ENCODE measurements at places on chromosomes 4 and X.

DNA sequence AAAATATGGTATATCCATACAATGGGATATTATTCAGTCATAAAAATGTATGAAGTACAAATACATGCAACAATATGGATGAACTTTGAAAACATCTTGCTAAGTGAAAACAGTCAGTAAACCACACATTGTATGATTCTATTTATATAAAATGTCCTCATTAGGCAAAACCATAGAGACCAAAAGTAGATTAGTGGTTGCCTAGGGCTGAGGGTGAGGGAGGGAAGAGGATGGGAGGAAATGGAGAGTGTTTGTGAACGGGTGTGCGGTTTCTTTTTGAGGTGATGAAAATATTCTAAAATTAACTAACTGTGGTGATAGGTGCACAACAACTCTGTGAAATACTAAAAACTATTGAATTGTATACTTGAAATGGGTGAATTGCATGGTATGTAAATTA is 29.6 kb downstream of the TEX11 start:
- no peak for DNase-seq

DNA sequence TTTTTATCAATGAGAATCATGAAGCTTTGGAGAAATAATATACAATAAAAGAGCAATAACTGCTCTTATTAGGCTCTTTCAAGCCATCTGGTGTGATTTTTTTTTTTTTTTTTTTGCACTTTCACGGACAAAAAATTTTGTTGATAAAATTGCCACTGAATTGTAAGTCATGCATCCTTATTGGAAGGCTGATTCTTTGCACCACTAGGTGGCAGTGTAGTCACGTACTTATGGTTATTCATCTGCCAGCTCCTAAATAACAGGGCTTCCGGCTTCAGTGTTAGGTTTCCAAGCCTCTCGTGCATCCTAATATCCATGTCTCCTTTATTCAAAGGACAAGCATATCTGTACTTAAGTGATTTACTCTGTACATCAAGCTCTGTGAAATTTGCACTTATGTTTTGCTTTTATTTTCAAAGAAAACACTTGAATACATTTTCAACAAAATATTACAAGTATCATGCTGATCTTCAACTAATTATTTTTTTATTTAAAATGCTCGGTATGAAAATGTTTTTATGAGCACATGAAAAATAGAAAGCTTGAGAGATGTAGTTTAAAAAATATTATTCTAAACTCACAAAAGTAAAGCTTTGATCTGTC is 1578.3 kb upstream of the TENM3 start:
- DNase-seq, result peak; percentile 96

DNA sequence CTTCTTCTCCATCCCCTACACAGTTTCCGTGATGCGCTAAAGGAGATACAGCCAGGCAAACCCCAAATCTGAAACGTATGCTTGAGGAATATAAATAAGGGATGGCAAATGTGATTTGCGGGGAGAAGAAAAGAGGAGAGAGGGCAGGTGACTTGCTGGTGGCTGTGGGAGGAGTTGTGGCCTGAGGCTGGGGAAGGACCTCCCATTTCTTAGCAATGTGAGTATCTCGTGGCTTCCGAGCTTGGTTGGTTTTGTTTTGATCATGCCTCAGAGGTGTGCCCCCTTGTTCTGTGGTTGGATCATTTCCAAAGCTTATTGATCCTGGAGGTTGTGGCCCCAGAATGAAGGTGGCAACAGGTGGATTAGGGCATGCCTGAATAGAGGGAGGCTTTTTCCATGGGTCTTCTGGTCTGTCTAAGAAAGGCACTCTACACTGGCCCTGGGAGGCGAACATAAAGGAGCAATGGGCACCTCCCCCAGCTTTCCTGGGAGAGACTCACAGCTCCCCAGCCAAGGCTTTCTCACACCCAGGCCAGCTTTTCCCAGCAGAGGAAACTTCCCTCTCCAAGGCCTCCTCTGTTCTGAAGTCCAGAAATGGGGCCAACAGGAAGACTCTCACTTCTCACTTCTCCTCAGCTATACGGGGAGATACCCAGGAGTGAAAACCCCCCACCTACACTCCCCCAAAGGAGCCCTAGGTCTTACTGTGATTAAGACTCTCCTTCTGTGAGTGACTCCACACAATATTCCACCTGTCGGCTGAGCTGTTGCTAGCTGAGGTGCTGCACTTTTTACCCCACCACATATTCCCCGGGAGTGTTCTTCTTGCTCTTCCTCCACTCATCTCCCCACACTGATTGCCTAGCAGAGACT is 40.0 kb downstream of the C4orf51 start:
- DNase-seq, result no peak

- no peak for DNase-seq
Observed at GRCh38 chr4:39205000-39205399, 22.7 kb downstream of the WDR19 start.

DNA sequence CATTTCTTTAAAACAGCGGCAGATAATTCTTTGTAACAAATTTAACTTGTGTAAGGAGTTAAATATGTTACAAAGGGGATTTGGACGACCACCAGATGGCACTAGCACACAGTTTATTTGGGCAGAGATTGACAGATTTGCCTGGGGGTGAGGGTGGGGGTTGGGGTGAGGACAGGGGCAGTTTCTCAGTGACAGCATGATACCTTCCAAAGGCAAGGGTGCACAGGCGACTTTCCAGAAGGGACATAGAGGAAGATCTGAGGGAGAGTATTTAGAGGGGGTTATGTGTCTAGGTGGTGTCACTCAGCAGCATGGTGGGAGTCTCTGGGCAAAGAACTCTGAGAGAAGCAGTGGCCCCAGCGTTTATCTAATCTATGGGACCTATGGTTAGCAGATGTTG is 9.6 kb upstream of the TMA16 start:
- DNase-seq, result peak; percentile 84

DNA sequence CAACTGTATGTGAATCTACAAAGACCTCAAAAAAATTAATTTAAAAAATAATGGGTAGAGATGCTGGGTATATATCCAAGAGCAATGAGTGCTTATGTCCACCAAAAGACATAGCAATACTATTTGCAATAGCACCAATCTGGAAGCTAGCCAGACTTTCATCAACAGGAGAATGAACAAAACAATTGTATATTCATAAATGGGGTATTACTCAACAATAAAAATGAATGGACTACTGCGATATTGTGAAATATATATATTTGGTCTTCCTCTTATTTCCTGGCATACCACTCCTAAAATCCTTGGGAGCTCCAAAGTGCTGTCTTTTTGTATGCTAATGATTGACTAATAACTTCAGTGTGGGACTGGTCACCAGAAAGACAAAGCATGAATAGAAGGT is 77.5 kb downstream of the MSN start:
- no peak for DNase-seq

GRCh38 chr4:185809533-185810071 is 2.4 kb downstream of the SORBS2 start:
- DNase-seq, result no peak

DNA sequence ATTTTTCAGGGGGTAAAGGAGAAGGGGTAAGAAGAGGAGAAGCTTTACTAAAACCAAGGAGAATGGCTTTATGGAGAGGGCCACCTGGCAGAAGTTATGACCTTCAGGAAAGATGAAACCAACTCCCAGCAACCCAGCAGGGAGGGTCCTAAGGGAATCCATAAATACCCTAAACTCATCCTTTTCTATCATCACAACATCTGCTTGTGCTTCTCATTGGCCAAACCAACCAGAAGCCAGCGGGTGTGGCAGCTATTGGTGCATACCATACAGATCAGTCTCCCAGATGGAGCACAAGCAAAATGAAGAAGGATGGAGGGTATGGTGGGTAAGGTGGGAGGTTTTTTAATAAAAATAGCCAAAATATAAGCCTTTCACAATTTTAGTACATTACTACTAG is 58.5 kb upstream of the ARSJ start:
- no peak for DNase-seq

DNA sequence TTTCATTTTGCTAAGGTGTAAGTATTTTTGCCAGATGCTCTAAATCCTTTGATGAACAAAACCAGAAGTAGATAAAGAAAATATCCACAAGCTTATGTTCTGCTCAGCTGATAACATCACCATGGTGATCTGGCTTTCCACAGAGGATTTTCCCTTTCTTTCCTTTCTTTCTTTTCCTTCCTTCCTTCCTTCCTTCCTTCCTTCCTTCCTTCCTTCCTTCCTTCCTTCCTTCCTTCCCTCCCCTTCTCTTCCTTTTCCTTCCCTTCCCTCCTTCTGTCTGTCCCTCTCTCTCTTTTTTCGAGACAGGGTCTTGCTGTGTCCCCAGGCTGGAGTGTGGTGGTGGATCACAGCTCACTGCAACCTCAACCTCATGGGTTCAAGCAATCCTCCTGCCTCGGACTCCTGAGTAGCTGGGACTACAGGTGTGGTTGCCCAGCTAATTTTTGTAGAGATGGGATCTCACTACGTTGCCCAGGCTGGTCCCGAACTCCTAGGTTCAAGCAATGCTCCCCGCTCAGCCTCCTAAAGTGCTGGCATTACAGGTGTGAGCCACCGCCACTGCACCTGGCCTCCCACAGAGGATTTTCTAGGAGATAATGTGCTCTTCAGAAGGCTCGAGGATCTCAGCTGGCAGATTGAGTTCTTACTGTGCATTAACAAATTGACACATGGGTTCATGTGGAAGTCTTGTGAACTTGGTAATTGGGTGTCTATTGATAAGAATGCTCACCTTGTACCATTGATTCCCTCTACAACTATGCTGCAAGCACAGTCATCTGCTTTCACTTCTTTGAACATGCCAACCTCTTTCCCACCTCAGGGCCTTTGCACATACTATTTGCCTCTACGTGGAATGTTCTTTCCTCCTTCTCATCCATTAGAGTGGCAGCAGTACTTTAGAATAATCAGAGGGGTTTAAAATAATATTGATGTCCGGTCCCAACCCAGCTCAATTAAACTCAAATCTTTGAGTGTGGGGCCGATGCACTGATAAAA is 1.4 kb upstream of the RHOH start:
- DNase-seq, result no peak

DNA sequence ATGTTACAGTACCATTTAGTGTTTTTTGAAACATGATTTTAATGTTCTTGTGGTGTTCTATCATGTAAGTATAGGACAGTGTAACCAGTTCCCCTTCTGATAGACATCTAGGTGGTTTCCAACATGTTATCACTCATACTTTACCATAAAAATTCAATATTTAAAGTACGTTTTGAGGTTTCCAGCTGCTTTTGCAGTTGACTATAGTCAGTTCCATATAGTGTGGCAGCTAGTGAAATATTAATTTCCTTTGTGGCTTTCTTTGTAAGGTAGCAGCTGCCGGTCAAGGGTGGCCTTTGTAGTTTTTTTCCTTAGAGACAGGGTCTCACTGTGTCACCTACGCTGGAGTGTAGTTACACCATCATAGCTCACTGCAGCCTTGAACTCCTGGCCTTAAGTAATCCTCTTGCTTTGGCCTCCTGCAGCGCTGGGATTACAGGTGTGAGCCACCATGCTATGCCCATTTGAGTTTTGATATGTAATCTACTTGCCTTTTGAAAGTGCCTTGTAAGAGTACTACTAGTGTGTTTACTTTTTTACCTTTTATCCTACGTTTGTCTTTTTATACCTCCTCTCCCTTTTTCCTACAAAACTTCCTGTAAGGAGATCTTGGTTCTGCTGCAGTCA is 63.0 kb downstream of the ARHGAP10 start:
- DNase-seq, result no peak

DNA sequence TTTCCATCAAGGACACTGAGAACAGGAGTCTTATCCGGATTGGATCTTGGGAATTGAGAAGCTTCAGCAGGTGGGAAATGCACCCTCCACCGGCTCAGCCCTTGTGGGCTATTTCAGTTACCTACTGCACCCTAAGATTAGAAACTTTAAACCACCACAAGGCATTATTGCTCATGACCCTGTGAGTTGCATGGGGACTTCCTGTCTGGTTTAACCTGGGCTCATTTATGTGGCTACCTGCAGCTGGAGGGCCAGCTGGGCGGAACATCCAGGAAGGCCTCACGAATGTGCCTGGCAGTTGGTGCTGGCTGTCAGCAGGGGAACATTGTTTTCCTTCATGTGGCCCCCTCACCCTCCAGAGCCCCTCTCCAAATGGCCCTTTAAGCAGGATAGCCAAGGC is 164.1 kb downstream of the DEFB131A start:
- no peak for DNase-seq

DNA sequence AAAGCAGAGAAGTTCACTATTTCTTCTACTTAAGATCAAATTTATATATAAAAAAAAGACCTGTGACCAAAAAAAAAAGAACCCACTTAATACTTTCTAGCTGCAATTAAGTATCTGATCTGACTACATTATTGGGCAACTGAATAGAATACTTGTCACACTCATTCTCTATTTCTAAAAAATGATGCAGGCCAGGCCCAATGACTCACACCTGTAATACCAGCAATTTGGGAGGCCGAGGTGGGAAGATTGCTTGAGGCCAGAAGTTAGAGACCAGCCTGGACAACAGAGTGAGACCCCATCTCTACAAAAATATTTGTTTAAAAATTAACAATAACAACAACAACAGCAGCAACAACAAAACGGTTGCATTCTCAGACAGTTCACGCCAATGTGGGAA is 108.8 kb upstream of the BMP2K start:
- DNase-seq, result no peak

DNA sequence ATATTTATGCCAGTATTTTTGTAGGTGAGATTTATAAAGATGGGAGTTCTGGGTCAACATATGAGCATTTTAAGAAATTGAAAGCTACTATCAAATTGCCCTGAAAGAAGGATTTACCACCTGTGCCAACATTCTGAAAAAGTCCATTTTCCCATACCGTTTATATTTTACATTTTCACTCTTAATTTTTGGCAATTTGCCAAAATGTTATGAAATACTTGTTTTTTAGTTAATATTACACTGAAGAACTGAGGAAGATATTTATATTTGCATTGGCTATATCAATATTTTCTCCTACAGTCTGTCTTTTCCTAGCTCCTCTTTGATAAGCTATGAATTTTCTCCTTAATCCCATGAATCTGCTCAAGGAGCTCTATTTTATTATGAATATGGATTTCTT is 52.4 kb downstream of the DCHS2 start:
- no peak for DNase-seq

GRCh38 chr4:151679231-151679630 is 81.6 kb downstream of the GATB start:
- DNase-seq, result no peak

GRCh38 chrX:69060631-69061408 is 104.4 kb downstream of the PJA1 start:
- DNase-seq, result peak; percentile 57

- no peak for DNase-seq
Observed at GRCh38 chrX:13938829-13939530, 90.7 kb downstream of the GEMIN8 start.

GRCh38 chr4:59689149-59689548 is 1511.0 kb upstream of the ADGRL3 start:
- DNase-seq, result no peak

- peak; percentile 83 for DNase-seq
Observed at GRCh38 chr4:5888222-5889001, 4.5 kb downstream of the CRMP1 start.

DNA sequence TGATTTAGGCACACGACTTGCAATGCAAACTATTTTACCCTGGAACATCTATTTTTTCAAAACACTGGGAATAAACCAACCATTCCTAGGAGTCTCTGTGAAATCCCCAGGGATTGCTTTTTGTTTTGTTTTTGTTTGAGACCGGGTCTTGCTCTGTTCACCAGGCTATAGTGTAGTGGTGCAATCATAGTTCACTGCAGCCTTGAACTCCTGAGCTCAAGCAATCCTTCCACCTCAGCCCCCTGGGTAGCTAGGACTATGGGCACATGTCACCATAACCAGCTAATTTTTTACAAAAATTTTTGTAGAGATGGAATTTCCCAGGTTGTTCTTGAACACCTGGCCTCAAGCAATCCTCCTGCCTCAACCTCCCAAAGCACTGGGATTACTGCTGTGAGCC is 37.8 kb downstream of the PPM1K start:
- DNase-seq, result no peak

All from eye (tissue), 1 donor.